ENCODE measurements at places on chromosomes 7 and 10.

- DNase-seq = no peak
Observed at GRCh38 chr7:110027385-110027784, 1063.5 kb upstream of the LRRN3 start.

GRCh38 chr10:119737039-119737663, 11.3 kb downstream of the INPP5F start:
- DNase-seq = no peak

GRCh38 chr10:128316121-128316726, 190.0 kb upstream of the MKI67 start:
- DNase-seq = no peak

GRCh38 chr7:98509836-98510235, 107.2 kb upstream of the NPTX2 start:
- DNase-seq = no peak

- DNase-seq = no peak
Observed at GRCh38 chr10:9038146-9038714, 983.7 kb downstream of the GATA3 start.

GRCh38 chr10:80281784-80282765, 7.4 kb downstream of the MAT1A start:
- no peak for DNase-seq

DNA sequence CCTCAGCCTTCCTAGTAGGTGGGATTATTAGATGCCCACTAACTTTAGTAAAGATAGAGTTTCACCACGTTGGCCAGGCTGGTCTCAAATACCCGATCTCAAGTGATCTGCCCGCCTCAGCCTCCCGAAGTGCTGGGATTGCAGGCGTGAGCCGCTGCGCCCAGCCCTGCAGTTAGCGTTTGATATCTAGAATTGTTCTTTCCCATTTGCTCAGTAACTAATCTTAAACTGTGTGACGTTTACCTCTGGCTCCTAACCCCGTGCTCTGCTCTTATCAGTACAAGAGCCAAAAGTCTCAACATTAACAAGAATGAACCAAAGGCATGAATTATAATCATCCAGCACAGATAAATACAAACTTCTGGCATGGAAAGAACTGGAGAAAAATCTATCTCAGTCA, 47.4 kb downstream of the IGF2BP3 start:
- DNase-seq = no peak

DNA sequence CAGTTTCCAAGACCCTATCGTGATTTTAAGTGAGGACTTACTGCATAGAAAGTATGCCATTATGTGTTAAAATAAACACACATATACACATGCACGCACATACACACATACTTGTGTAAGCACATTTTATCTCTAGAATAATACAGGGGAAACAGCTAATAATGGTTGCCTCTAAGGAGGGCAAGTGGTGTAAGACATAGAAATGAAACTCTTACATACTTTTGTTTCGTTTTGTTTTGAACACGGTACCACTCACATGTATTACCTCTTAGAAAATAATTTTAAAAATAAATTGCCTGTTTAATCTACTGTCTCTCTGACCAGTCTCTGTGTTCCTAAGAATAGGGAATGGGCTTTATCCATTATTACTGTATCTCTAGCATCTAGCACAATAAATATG, 49.2 kb downstream of the HERPUD2 start:
- no peak for DNase-seq

GRCh38 chr7:40436710-40437109, 301.9 kb downstream of the SUGCT start:
- no peak for DNase-seq

Measured in fibroblast of skin of left biceps (primary cell).